ENCODE measurements at places on chromosomes 7 and 10.

- DNase-seq: no peak
Observed at GRCh38 chr7:44854644-44855364, 6.9 kb upstream of the H2AZ2 start.

- DNase-seq: no peak
Observed at GRCh38 chr10:50419091-50419490, 167.8 kb upstream of the ASAH2 start.

DNA sequence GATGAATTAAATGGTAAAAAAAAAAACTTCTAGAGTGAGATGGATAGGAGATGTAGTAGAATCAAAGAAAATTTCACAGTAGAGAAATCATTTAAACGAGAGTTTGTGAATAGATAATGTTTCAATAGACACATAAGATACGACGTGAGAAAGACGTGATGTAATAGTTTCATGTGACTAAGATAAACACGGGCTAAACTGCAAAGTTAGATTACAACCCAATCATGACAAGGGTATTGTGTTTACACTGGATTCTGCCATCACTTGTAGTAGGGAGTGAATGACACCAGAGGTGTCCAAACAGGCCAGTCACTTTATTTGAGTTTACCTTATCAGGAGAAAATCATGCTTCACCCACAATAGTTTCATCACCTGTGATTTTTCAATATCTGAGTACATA, 21.6 kb downstream of the SEMA3D start:
- no peak for DNase-seq

DNA sequence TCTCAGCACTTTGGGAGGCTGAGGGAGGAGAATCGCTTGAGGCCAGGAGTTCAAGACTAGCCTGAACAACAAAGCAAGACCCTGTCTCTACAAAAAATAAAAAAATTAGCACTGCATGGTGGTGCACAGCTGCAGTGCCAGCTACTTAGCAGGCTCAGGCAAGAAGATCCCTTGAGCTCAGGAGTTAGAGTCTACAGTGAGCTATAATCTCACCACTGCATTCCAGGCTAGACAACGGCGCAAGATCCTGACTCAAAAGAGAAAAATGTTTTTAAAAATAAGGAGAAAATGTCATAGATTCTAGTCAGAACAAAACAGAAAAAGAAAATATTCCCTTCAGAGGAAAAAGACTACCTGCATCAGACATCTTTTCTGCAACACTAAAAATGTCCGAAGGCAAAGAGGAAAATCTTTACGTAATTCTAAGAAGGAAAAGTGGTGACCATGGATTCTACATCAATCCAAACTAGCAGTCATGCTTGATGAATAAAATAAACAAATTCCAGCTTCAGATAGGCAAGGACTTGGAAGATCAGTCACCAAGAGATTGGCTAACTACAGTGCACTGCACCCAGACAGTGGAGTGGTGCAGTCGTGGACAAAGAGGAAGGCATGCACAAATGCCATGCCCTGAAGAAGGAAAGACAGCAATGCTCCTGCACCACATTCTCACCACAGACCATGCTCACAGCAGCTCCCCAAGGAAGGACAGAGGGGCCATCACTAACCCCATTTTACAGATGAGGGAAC, 54.3 kb downstream of the ERCC6 start:
- no peak for DNase-seq

DNA sequence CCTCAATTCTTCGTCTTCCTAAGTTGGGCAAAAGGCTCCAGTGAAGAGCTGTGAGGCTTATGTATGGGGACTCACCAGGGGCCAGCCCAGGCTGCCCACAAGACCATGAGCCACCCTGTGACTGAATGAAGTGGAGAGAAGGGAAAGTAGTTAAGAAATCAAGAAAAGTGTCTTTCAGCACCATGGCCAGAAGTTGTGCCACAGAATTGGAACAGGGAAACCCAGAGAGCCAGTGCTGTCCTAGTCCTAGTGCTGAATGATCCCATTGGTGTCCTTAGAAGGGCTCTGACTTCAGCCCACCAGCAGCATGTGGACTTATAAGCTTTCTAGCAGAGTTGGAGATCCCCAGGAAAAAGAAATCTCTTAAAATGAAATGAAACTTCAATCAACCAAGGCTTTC, 37.0 kb upstream of the CCSER2 start:
- peak; percentile 52 for DNase-seq

- no peak for DNase-seq
Observed at GRCh38 chr7:51140199-51141164, 176.1 kb downstream of the COBL start.

- DNase-seq: no peak
Observed at GRCh38 chr10:73559590-73559989, 31.6 kb downstream of the USP54 start.

Measured in urothelium cell line (cell line).